ENCODE measurements at places on chromosomes 11 and 22.

DNA sequence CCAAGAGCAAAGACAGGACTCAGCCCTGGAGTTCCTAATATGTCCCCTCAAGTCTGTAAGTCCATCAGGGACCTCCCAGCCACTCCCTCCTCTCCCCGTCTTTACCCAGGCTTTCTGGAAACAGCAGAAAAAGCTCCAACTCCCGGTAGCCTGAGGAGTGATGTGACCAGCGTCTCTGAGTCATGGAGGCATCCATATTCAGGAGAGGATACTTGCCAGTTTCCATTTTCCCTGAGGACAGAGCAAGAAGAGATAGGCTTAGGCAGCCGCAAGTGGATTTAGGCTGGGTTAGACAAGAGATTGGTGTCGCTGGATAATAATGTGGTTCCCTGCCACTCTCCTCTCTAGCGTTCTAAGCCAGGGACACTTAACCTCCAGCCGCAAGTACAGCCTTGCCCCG is 206.6 kb downstream of the GRIK4 start:
- DNase-seq = no peak

GRCh38 chr22:33036881-33037280 is 21.3 kb downstream of the SYN3 start:
- DNase-seq = no peak

- peak; percentile 22 for DNase-seq
Measured at GRCh38 chr22:21755851-21756284, 20.3 kb upstream of the YPEL1 start.

GRCh38 chr11:57566905-57567514 is 462 bp downstream of the UBE2L6 start:
- no peak for DNase-seq

GRCh38 chr22:23744001-23744400 is 6.9 kb downstream of the ZNF70 start:
- DNase-seq = no peak

DNA sequence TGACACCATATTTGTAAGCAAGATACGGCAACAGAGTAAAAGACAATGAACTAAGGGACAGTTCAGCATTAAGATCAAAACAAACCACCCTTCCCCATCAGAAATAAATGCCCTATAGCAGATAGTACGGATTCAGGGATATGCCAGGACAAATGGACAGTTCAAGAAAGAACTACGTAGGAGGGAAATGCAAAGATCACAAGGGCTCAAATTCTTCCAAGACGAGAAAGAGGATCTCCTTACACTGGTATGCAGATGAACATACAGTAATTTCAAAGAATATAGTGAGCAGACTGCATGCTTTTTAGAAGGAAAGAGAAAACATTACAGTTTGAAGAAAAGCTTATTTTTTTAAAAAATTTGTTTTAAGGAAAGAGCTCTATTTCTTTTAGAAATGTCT is 124.7 kb upstream of the APOA1 start:
- no peak for DNase-seq

- DNase-seq = peak; percentile 61
Measured at GRCh38 chr11:93444617-93445073, 98.5 kb downstream of the SMCO4 start.

GRCh38 chr11:60084631-60085273 is 3.7 kb upstream of the MS4A2 start:
- DNase-seq = no peak

DNA sequence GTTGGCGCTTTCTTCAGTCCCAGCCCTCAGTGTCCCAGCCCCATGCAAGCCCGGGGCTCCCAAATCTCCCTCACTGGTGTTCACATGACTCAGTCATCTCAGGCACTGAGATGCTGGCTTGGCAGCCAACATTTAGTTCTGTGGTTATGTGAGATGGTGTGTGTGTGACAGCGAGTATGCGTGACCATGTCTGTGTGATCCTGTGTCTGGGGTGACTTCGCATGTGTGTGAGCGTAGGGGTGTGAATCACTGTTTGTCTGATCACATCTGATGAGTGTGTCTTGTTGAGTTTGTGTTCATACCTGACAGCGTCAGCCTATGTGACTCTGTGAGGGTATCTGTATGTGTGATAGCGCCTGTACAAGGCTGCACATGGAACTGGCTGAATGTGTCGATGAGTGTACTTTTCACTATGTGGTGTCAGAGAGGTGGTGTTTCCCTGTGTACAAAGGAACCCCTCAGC is 16.2 kb downstream of the CREB3L1 start:
- no peak for DNase-seq

DNA sequence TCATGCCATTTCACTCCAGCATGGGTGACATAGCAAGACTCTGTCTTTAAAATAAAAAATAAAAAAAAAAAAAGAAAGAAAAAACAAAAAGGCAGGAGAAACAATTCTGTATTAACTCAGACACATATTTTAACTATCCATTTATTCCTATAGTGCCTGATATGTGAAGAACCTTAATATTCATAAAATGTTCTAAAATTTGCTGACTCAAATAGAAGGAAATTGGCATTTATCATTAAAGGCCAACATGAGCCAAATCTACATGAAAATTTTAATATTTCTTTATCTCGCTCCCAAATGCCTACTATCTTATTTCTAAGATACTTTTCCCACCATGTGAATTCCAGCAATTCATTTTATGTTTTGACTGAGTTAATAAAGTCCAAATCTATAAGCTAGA is 18.9 kb downstream of the PITPNB start:
- no peak for DNase-seq

DNA sequence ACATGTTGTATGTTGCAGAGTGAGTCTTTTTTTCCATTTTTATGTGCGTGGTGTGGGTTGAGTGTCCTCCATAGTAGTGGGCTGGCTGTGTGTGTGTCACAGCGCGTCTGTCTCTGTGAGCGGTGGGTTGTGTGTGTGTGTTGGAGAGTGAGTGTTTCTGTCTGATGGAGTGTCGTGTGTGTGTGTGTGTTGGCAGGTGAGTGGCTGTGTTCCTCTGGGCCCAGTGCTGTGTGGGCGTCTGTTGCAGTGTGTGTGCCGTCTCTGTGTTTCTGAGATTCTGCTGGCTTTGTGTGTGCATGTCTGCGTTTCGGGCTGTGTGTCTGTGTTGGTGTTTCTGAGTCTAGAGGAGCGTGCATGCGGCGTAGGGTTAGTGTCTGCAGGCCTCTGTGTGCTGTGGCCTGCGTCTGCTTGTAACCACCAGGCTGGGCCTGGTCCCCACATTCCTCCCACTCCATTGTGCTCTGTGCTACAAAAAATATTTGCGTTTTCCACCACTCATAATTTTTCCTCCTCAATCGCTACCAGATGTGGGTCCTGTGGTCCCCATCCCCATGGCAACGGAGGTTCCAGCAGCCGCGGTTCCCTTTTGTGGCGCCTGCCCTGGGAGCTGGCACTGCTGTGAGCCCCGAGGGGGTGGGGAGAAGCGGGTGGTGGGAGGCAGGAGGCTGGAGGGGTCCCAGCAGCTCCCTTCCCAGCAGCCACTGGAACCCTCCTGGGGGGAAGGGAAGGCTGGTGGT is 15.2 kb downstream of the SCARF2 start:
- DNase-seq = no peak

GRCh38 chr11:616320-617198 is 809 bp upstream of the IRF7 start:
- DNase-seq = no peak

GRCh38 chr11:22778642-22779041 is 51.0 kb downstream of the SVIP start:
- DNase-seq = no peak

DNA sequence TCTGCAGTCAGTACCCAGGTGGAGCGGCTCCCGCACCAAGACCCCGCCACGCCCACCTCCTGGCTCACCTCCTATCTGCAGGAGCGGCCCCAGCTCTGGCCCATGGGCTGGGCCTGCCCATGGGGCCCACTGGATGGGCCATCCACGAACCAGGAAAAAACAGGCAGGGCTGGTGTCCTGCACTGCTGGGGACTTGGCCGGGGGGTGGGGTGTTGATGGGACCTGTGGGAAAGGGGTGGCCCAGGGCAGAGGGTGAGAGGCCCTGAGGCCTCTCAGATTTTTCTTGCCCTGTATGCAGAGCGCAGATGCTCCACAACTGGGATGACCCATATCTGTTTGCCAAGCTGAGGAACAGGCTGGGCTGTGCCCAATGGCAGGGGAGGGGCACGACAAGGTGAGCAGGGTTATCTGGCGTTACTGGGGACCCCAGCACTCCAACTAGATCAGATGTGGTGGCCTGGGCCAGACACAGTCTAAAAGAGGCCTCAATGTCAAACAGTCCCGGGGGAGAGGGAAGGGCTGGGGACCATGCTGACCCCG is 2.7 kb upstream of the PIM3 start:
- DNase-seq = no peak

- DNase-seq = no peak
Measured at GRCh38 chr11:129557421-129557820, 181.8 kb downstream of the BARX2 start.

GRCh38 chr22:50610041-50610451 is 9.5 kb downstream of the MAPK8IP2 start:
- DNase-seq = no peak

DNA sequence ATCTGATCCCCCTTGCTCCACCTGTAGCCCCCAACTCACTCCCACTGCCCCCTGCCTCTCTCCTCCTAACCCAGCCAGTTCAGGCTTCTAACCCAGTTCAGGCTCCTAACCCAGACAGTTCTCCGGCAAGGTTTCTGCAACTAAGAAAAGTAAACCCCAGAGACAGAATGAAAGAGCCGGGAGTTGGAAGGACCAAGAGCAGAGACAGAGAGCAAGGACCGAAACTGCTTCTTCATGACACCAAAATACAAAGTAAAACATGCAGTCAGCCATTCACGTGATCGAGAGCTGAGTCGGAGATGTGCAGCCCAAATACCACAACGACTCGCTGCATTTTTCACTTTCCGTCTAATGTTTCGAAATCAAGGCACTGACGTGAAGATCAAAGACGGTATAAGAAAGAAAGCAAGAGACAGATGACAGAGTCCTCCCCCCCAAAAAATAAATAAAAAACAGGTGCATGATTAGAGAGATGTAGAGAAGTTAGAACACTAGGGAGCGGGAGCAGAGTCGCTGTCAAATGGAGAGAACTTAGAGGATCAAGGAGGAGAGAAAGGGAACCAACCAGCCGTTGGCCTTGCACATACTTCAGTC is 884 bp downstream of the IL10RA start:
- no peak for DNase-seq

DNA sequence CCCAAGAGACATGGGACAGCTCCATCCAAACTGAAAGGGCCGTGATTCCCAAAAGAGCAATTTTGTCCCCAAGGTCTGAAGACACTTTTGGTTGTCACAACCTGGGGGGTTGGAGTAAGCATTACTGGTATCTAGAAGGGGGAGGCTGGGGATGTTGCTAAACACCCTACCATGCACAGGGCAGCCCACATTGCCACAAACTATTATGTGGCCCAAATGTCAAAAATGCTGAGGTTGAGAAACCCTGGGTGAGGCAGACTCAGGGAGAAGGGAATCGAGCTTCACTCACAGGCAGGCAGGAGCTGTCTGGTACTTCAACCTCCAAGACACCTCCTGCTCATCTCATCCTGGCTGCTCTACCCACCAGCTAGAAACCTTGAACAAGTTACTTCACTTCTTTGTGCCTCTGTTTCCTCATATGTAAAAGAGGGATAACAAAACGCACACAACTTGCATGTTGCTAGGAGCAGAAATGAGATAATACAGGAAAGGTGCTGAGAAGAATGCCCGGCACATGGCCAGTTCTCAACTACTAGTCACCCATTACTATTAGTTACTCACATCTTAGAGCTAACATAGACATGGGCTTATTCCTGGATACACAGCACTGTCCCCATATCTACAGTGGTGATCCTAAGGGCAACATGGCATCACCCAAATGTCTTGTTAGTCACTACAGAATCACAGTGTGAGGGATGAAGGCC is 8.8 kb downstream of the SERPIND1 start:
- no peak for DNase-seq

DNA sequence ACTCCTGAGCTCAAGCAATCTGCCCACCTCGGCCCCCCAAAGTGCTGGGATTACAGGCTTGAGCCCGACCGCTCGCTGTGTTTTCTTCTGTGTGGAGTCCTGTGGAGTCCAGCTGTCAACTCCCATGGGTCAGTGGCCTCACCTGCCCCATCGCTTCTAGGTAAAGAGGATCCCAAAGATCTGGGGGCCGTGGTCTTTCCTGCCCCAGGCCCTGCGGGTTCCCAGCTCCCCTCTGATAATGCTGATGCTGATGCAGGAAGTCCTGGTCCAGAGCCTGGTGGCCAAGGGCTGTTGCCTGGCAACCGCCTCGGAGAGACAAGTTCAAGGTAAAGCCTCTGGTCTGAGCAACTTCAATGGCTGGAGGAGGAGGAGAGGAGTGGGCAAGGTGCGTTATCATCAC is 9.6 kb downstream of the SSTR3 start:
- DNase-seq = no peak

GRCh38 chr11:64241491-64242374 is 838 bp downstream of the FKBP2 start:
- no peak for DNase-seq

DNA sequence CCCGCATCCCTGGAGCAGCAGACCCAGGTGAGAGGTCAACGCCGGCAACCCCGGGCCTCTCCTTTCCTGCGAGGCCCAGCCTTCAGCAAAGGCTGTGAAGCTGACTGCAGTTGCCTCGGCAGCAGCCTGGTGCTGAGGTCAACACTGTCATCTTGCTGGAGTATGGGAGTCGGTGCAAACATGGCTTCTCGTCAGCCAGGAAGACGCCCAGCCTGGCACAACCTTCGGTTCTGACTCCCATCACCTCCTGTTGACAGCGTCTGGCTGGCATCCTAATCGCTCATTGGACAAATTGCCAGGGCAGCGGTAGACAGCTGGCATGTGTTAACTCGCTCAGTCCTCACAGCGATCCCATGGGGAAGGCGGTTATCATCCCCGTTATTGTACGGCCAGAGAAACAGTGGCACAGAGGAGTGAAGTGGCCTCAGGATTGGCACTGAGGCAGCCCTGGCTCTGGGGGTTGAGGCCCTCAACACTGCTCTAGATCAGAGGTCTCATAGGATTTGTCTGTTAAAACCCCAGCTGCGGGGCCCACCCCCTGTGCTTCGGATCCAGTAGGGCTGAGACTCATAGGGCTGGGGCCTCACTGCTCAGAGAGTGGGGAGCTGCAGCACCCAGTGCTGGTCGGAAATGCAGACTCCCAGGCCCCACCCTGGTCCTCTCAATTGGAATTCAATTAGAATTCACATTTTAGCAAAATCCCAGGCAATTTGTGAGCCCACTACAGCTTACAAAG is 39.3 kb upstream of the TP53I11 start:
- DNase-seq = no peak

DNA sequence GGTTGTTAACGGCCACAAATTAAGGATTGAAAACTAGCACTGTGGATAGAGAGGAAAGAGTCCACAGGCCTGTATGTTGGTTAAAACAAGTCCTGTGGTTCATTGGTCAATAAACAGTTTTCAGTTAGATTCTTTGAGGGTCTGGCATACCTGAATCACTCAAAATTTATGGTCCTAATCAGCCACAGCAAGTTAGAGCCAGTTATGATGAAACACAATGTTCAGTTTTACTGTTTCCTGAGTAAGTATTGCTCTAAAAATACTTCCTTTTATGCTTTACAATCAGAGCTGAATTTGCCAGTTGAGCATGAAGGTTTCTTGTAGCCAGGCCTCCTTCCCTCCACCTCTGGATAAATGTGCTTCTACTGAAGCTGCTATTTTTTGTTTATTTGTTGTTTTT is 12.9 kb upstream of the CAT start:
- no peak for DNase-seq
